ENCODE measurements at places on chromosomes 2 and 18.

GRCh38 chr2:207133820-207134519 is 31.8 kb downstream of the KLF7 start:
- no peak for DNase-seq

GRCh38 chr2:177264209-177264692 is 276 bp downstream of the NFE2L2 start:
- DNase-seq = no peak

GRCh38 chr2:127778447-127778846 is 32.5 kb downstream of the WDR33 start:
- no peak for DNase-seq

GRCh38 chr2:75403991-75404428 is 156.7 kb downstream of the EVA1A start:
- DNase-seq = no peak

DNA sequence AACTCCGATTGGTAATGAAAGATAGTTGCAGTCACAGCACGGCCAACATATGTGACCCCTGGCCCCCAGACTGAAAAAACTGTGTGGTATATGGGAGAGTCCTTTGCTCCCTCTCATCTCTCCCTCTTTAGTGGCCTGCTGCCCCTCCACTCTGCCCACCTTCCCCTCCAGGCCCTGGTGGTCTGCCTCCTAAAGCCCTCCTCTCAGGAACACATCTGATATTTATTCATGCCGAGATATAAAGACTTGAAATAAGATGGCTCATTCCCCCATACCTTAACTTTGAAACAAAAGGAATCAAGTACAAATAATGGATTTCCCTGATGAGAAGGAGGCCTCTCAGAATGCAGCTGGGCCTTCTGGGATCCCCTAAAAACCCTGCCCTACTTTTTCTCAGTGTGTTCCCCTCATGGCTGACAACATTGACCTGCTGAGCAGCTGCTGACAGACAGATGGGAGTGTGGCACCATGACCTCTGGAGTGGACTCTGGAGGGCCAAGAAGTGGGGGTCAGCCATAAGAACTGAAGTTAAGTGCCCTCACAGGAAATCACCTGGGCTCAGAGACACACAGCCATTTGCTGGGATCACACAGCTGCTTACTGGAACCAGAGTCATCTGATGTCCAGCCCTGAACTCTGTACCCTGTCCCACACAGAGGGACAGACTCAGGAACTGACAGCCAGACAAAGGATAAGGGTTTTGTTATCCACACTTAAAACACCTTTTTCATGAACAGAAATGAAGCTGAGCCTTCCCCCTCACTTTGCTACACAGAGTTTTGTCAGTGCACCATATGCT is 39.8 kb upstream of the ST8SIA3 start:
- DNase-seq = no peak

GRCh38 chr2:201235860-201236811 is 24.2 kb upstream of the CASP8 start:
- DNase-seq = peak; percentile 64

- DNase-seq = no peak
These were observed 33.3 kb upstream of the GMCL1 start for GRCh38 chr2:69796174-69796573.

- no peak for DNase-seq
These were observed 433.6 kb downstream of the LPIN1 start for GRCh38 chr2:12180031-12180430.

DNA sequence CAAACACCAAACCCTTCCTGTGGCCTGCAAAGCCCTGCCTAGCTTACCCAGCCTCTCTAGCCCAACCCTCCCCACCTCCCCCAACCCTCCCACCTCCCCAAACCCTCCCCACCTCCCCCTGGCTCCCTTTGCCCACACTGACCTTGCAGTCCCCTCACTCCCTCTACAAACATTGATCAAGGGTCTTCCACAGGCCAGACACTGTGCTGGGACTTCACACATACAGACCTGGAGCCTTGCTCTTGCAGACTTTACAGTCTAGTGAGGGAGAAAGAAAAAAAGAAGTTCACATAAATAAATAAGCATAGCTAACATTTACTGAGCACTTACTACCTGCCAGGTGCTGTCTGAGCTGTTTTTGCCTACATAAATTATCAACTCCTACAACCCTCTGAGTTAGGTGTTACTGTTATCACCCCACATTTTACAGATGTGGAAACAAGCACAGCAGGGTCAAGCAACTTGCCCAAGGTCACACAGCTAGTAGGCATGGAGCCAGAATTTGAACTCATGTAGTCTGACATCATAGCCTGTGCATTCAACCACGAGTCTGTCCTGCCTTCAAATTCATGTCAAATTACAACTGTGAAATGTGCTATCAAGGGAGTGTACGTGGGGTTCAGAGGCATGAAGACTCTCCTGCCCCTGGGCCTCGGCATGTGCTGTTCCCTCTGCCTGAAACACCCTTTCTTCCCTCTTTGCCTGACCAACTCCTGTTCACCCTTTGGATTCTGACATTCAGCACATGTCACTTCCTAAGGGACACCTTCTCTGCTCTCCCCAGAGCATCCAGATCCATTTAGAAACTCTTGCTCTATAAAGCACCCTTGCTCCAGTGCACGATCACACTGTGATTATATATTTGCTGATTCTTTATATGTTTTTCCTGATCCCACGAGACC is 209.9 kb downstream of the TNS1 start:
- DNase-seq = no peak

DNA sequence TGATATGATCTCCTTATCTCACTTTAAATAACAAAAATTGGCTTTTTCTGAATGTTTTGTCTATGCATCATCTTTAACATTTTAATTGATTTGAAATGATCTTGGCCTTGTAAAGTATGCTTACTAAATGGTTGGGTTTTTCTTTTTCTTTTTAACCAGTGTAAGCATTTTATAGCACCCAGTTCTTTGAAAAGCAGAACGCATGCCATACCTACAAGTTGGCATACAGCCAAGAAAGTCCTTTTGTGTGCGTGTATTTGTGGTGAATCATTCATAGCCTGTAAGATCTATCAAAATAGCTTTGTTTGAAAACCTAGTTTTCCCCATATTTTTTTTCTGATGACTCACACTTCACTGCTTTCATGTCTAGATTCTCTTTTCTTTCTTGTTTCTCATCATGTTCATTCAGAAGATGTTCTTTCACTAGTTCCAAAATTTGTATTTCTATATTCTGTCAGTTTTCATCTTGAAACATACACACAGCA is 4.1 kb upstream of the VRK2 start:
- no peak for DNase-seq

DNA sequence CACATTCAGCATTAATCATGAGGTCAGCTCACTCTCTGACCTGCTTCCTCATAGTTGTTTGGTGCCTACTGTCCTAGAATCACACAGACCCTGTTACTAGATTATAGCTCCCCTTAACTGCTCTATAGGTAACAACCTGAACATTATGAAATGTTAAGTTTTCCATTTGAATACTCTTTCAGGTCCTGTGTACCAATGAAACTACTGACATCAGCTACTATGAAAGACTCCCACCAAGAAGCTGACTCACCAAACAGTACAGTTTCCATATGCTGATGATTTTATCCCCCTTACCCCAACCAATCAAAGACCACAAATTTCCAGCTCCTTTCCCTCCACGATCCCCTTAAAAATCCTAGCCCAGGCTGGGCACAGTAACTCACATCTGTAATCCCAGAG is 56.3 kb downstream of the SRBD1 start:
- peak; percentile 41 for DNase-seq

- DNase-seq = no peak
These were observed 37.9 kb downstream of the LCLAT1 start for GRCh38 chr2:30484995-30485394.

DNA sequence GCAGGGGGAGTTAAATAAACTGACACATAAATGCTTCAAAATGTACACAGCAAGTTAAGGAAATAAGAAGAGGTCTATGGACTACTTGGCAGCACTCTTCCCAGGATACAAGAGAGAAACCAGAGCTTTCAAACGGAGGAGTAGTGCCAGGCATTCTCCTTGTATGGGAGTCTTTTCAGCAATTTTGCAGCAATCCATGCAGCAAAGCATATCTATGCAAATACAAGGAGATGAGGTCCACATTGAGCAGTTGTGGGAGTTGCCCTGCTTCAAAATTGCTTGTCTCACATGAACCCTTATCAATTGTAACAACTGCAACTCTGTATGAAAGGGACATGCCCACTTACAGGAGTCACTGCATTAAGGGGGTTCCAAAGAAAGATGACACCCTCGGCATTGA is 37.8 kb downstream of the SCN9A start:
- no peak for DNase-seq

DNA sequence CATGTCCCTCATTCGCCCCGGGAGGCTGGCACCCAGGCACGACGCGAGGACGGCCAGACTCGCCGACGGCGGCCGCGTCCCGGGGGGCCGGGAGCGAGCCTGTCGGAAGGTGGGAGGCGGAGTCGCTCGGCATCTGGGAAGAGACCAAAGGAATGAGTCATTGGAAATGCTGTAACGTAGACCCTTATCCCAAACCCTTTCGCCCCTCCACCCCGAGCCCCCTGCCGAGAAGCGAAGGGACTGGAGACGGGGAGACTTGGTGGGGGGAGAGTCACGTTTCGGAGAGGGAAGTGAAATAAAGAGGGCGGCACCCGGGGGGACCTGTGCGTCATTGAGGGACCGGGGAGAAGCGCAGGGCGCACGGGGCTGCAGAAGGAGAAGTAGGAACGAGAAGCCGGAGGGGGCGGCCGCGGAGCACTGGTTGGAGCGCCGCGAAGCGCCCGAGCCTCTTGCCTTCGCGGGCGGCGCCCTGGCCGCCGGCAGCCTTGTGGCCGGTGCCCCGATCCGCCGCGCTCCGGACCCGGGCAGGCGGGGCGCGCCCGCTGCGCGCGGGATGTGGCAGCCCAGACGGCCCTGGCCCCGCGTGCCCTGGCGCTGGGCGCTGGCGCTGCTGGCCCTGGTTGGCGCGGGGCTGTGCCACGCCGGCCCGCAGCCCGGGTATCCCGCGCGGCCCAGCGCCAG is at the start of gene EMILIN2:
Gene EMILIN2 (plus strand): TSS at position 371 of the 681 bp plus-strand sequence. CDS start 183 bp downstream, at position 554.
- DNase-seq = peak; percentile 66

DNA sequence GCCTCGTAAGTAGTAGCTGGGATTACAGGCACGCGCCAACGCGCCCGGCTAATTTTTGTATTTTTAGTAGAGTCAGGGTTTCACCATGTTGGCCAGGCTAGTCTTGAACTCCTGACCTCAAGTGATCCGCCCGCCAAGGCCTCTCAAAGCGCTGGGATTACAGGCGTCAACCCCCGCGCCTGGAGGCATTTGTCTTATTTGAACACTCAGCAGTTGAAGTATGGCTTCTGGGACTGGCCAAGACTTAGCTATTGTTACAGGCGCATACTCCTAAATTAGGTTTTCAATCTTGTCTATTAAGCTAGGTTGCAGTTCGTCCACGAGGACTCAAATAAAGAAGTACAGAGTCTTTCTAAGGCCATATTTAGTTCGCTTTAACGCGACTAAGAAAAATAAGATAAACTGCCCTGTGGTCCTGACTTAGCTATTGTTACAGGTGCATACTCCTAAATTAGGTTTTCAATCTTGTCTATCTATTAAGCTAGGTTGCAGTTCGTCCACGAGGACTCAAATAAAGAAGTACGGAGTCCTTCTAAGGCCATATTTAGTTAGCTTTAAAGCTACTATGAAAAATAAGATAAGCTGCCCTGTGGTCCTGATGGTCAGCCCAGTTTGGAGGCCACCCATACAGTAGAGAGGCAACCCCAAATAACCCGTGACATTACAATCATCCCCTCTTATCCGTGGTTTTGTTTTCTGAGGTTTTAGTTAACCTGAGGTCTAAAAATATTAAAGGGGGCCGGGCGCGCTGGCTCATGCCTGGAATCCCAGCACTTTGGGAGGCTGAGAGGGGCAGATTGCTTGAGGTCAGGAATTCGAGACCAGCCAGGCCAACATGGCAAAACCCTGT is 20.8 kb upstream of the MTA3 start:
- DNase-seq = no peak

DNA sequence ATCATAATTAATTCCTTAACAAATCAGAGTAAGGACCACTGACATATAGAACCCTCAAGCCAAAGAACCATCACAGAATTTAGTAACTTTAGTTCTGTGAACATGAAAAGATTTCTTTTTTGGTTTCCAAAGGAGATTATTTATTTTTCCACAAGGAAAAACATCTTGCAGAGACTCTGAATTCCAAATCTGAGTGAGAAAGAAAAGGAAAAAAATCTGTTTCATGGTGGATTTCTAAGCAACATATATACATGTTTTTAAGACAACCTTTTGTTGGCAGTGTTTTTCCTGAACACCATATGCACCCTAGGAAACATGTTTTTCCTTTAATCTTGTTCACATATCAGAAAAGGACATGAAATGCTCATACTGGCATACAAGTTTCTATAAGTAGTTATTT is 149.8 kb downstream of the AGPS start:
- DNase-seq = no peak

DNA sequence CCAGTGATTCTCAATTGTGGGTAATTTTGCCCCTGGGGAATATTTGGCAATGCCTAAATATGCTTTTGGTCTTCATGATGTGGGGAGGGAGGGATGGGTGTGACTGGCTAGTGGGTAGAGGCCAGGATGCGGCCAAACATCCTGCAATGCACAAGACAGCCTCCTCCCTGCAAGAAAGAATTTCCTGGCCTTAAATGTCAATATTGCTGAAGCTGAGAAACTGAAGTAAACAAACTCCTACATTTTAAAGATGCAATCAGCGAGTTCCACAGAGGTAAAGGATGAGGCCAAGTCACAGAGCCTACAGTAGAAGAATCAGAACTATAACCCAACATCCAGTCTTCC is 272.9 kb upstream of the EPHA4 start:
- no peak for DNase-seq

- DNase-seq = no peak
These were observed 1003.7 kb upstream of the GYPC start for GRCh38 chr2:125652280-125652679.

GRCh38 chr18:809985-810642 is 1.9 kb downstream of the YES1 start:
- no peak for DNase-seq

DNA sequence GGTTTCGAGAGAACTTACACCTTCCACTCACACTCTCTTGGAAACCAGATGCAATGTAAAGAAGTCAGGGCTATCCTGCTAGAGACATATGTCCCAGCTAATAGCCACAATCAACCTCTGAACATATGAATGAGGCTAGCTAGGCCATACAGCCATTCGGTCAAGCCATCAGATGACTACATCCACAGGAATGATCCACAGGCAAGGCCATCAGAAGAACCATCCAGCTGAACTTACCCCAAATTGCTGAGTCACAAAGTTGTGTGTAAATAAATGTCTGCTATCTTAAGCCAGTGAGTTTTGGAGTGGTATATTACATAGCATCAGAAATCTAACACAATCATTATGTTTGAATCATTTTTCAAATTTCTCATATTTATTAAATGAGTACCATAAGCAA is 5.2 kb upstream of the SPAST start:
- DNase-seq = no peak

GRCh38 chr2:164609790-164610189 is 11.5 kb downstream of the GRB14 start:
- no peak for DNase-seq

GRCh38 chr2:96527286-96528005 is 9.1 kb upstream of the ARID5A start:
- DNase-seq = peak; percentile 87

GRCh38 chr2:223647258-223647952 is 45.2 kb upstream of the SCG2 start:
- no peak for DNase-seq

- no peak for DNase-seq
These were observed 51.5 kb downstream of the RPL37A start for GRCh38 chr2:216549926-216550690.
